Upper lobe of left lung (tissue), 6 donors: ENCODE measurements at places on chromosomes 13 and 19. TPM values are rescaled to one million over a fixed set of nuclear protein-coding genes. Genes with fewer than 3 reads are reported as not detected.

GRCh38 chr13:111043575-111043982 lies 71.5 kb upstream of the ARHGEF7 start:
- peaks cover 11% of the 10 kb centered on the region for H3K4me1 ChIP-seq
- no peak overlapping the region for H3K27ac ChIP-seq
- no peak overlapping the region for H3K4me3 ChIP-seq
- no peaks in the 10 kb centered on the region for H3K27me3 ChIP-seq
- no peak for DNase-seq

GRCh38 chr19:45976178-45976577 lies 2.5 kb upstream of the NOVA2 start:
- H3K27me3 ChIP-seq = peaks cover 26% of the 10 kb centered on the region
- peaks cover 7% of the 10 kb centered on the region for H3K4me1 ChIP-seq
- H3K4me3 ChIP-seq = no peak overlapping the region
- peak; percentile 42 for DNase-seq

- peak overlapping the region; percentile 31 for H3K4me3 ChIP-seq
- H3K4me1 ChIP-seq = peaks cover 16% of the 10 kb centered on the region
- peak; percentile 39 for DNase-seq
These were observed 1.0 kb downstream of the ZNF253 start for GRCh38 chr19:19866611-19867248.

- no peaks in the 10 kb centered on the region for H3K36me3 ChIP-seq
- H3K27me3 ChIP-seq = no peaks in the 10 kb centered on the region
- H3K4me3 ChIP-seq = no peak overlapping the region
- H3K27ac ChIP-seq = no peak overlapping the region
These were observed 2.4 kb downstream of the MBOAT7 start for GRCh38 chr19:54186934-54187381.

- DNase-seq = peak; percentile 94
- H3K27me3 ChIP-seq = no peaks in the 10 kb centered on the region
- peak overlapping the region; percentile 36 for H3K4me3 ChIP-seq
- H3K36me3 ChIP-seq = peaks cover 3% of the 10 kb centered on the region
These were observed 17.7 kb downstream of the CCDC97 start for GRCh38 chr19:41327576-41328156.

- DNase-seq = no peak
- H3K27me3 ChIP-seq = no peaks in the 10 kb centered on the region
- peaks cover 66% of the 10 kb centered on the region for H3K4me1 ChIP-seq
- peak overlapping the region; percentile 98 for H3K4me3 ChIP-seq
- H3K27ac ChIP-seq = peak overlapping the region; percentile 72
These were observed 3.0 kb downstream of the PPP6R1 start for GRCh38 chr19:55255618-55256423.

GRCh38 chr19:1584500-1585242 lies 8.0 kb downstream of the MBD3 start:
- H3K36me3 ChIP-seq = peaks cover 52% of the 10 kb centered on the region
- peak; percentile 83 for DNase-seq
- H3K27me3 ChIP-seq = no peaks in the 10 kb centered on the region
- no peak overlapping the region for H3K4me3 ChIP-seq

GRCh38 chr13:48641404-48641803 lies 12.3 kb upstream of the CYSLTR2 start:
- no peaks in the 10 kb centered on the region for H3K27me3 ChIP-seq
- no peak for DNase-seq
- H3K4me3 ChIP-seq = no peak overlapping the region

EBI3 gene
- 7.4 TPM for total RNA-seq

TMEM86B gene
- 2.0 TPM for total RNA-seq

VSTM2B gene
- not detected for total RNA-seq

SIGLEC12 gene
- total RNA-seq = 3.3 TPM

RXFP2 gene
- not detected for total RNA-seq
